Inflammatory macrophage treated with lipopolysaccharide for 4 hours (primary cell): ENCODE measurements at places on chromosomes 4 and X.

DNA sequence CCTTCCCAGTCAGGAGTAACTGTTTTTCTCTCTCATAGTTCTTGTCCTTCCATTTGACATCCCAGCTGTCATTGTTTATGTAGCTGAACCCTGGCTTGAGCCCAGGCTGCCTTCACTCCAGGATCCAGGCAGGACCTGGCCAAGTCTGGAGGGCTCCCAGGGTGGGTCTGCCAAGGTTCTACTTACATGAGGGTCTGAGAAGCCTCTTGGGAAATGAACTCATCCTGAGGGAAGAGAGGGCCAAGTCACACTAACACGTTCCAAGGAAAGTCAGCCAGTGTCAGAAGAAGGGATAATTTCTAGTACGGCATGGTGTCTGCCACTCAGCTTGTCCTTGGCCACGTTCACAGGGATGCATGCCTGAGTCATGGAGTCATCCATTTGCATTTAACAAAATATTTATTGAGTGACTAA, 54.8 kb upstream of the SRD5A3 start:
- DNase-seq, result no peak

GRCh38 chr4:16264798-16265197, 38.5 kb upstream of the TAPT1 start:
- DNase-seq, result peak; percentile 78

GRCh38 chr4:8393593-8394038, 46.9 kb downstream of the ACOX3 start:
- no peak for DNase-seq

DNA sequence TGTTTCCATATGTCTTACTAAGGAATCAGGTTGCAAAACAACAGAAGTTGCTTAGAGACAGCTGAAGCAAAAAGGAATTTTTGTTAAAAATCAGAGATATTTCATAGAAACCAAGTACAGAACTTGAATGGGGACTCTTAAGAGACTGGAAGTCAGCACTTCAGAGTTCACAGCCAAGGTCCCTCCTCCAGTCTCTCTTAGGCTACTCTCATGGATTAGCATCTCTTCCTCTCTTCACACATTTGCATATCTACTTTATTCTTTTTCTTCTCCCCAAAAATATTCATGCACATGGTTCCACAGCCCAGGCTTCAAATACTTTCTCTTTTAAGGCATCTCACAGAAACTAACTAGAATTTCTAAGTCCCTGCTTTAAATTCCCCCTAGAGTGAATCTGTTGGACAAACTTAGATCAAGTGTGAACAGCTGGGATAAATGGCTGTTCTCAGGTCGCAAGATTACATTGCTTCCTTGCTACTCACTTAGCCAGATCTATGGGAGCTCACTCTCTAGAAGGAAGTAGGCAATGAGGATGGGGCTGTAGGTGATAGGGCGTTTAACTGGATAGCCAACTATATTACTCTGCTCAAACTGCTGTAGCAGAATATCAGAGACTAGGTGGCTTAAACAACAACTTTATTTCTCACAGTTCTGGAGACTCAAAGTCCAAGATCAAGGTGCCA, 73.7 kb upstream of the GALNT7 start:
- DNase-seq, result no peak

GRCh38 chr4:140579278-140579677, 10.5 kb upstream of the UCP1 start:
- no peak for DNase-seq

DNA sequence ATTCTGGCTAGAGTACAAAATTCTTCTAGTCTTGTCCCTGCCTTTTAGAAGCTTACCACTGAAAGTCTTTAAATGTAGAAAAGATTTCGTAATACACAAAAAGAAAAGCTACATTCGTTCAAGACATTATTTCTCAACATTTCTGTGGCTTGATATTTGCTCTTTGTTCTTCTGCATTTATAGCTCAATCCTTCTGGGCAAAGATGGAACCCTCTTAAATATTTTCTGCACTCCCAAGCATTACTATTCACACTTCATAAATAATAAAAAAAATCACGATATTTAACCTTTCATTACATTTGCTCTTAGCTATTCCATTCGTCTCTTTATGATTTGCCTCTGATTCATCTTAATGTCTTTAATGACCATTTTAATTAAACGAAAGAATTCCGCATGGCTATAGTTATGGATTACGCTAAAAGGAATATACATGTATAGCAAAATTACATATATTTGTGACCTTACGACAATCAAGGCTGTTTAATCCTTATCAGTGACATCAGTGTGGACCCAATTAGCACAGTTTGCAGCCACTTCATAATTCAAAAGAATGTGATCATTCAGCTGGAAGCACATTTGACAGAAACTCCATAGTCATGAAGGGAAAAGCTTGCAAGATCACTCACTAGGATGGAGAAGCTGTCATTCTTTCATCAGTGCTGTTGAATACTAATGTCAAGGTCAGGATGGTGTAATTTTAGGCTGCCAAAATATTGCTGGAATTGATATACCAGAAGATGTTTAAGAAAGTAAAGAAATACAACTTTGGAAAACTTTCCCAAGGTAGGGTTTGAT, 1075.0 kb upstream of the TENM3 start:
- DNase-seq, result no peak

GRCh38 chr4:16439768-16440167, 213.5 kb upstream of the TAPT1 start:
- no peak for DNase-seq

- DNase-seq, result peak; percentile 29
Observed at GRCh38 chrX:103356130-103356798, at the start of gene TCEAL9. TCEAL9 (plus strand) TSS chrX:103356506; CDS start chrX:103357685, 1,179 bp downstream.

DNA sequence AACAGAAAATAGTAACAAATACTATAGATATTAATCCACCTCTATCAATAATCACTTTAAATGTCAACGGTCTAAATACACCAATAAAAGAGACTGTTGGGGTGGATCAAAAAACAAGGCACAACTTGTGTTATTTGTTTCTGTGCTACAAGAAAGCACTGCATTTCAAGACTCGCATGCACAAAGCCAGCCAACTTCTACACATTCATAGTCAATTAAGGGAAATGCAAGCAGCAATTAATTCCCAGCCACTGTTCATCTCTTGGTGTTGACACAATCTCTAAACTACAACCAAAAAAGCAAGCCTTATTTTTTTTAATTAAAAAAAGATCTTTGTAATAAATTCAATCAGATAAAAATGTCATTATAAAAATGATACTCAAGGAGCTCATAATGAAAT, 67.6 kb downstream of the JAKMIP1 start:
- no peak for DNase-seq

DNA sequence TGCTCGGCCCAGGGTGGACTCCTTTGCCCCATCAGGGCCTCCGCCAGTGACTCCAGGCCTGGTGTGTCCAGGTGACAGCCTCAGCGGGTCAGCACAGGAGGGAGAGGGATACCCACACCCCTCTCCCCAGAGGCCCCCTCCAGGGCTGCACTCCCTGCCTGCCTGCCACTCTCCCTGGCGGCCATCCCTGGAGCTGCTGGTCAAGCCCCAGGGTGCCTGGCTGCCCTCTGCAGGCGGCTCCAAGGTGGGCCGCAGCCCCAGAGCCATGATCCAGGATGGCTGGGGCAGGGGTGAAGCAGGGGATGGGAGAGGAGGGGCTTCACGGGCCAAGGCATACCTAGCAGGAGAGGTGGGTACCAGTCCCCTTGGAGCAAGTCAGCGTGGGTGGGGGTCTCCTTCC, 3.8 kb downstream of the FGFRL1 start:
- DNase-seq, result no peak

DNA sequence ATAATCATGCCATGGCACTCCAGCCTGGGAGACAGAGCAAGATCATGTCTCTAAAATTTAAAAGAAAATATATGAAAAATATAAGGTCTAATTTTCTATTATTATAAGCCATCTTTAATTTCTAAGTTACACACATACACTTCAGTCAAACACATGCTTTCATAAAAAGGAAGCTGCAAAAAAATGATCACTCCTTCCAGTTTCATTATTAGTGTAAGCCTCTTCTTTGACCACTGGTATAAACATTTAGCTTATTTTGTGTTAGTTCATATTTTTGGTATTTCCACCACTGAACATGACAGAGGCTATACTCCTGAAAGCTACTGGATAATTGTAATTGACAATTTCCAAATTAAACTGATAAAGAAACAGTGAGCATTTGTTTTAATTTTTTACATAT, 163.3 kb upstream of the USP38 start:
- peak; percentile 82 for DNase-seq

- DNase-seq, result no peak
Observed at GRCh38 chrX:11259437-11259836, 33.8 kb upstream of the AMELX start.

- peak; percentile 88 for DNase-seq
Observed at GRCh38 chr4:25312496-25313200, at the start of gene ZCCHC4. ZCCHC4 (plus strand) TSS chr4:25312774; CDS start chr4:25312810, 36 bp downstream.

- DNase-seq, result peak; percentile 19
Observed at GRCh38 chr4:21765810-21766407, 182.7 kb downstream of the KCNIP4 start.

- peak; percentile 7 for DNase-seq
Observed at GRCh38 chrX:119008110-119008744, 33.8 kb downstream of the LONRF3 start.

DNA sequence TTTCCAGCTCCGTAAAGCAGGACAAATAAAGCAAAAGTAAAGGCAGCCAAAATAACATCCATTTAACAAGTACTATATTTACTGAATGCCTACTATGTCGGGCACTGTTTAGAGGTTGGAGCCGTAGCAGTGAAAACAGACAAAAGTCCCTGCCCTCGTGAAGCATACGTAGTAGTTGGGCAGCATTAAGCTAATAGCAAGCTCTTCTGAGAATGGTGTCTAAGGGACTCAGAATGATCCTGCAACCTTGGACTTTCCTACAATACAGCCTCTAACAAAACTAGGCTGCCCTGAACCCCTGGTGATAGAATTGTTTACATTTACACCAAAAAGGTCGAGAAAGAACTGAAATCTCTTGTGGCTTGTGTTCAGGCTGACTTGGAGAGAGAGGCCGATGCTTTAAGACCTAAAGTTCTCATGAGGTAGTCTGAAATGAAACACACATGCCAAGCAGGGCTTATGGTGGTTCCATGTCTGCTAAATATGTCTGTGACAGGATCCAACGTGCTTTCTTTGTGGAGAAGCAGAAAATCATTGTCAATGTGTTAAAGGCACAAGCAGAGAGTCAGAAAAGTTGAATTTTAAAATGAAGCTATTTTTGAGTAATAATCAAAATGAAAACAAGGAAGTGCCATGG, 898 bp upstream of the PDGFC start:
- peak; percentile 43 for DNase-seq

- DNase-seq, result no peak
Observed at GRCh38 chrX:136380010-136380769, 79.4 kb downstream of the ADGRG4 start.

- no peak for DNase-seq
Observed at GRCh38 chr4:155738548-155738947, 20.3 kb upstream of the GUCY1B1 start.

- no peak for DNase-seq
Observed at GRCh38 chr4:94448815-94449375, 2.8 kb upstream of the PDLIM5 start.

- no peak for DNase-seq
Observed at GRCh38 chr4:21688596-21689265, 259.8 kb downstream of the KCNIP4 start.

DNA sequence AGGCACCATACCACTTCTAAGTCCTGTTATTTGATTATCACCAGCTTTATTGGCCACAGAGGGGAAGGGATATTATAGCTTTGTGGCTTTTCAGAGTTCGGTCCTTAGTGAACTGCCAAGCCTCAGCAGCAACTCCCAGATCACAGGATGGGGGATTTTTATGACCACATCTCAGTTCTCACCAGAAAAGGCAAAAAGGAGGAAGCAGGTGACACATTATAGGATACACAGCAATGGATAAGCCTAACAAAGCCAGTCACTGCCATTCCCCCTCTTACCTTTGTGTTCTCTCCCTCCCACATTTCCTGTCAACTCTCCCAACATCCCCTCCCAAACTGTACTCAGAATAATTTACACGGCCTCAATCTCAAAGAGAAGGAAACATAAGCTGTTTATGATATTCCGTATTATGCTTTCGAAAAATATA, 142.8 kb downstream of the MGST2 start:
- peak; percentile 63 for DNase-seq

- no peak for DNase-seq
Observed at GRCh38 chrX:148755111-148755510, 254.7 kb downstream of the AFF2 start.

DNA sequence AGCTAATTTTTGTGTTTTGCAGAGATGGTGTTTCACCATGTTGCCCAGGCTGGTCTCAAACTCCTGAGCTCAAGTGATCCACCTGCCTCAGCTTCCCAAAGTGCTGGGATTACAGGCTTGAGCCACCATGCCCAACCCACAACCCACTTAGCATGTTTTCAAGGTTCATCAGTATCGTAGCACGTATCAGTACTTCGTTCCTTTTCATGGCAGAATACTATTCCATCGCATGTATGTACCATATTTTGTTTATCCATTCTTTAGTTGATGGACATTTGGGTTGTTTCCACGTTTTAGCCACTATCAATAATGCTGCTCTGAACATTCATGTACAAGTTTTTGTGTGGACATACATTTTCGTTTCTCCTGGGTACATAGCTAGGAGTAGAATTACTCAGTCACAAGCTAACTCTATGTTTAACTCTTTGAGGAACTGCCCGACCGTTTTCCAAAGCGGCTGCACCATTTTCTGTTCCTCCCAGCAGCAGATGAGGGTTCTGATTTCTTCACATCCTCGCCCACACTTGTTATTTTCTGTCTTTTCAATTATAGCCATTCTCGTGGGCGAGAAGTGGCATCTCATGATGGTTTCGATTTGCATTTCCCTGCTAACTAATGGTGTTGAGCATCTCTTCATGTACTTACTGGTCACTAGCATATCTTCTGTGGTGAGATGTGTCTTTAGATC, 32.5 kb downstream of the MAN2B2 start:
- DNase-seq, result peak; percentile 76

GRCh38 chr4:159204566-159204965, 101.7 kb downstream of the RAPGEF2 start:
- peak; percentile 12 for DNase-seq

- DNase-seq, result no peak
Observed at GRCh38 chrX:118990512-118991227, 16.3 kb downstream of the LONRF3 start.

GRCh38 chr4:113394730-113395530, 345.5 kb downstream of the ANK2 start:
- peak; percentile 73 for DNase-seq

DNA sequence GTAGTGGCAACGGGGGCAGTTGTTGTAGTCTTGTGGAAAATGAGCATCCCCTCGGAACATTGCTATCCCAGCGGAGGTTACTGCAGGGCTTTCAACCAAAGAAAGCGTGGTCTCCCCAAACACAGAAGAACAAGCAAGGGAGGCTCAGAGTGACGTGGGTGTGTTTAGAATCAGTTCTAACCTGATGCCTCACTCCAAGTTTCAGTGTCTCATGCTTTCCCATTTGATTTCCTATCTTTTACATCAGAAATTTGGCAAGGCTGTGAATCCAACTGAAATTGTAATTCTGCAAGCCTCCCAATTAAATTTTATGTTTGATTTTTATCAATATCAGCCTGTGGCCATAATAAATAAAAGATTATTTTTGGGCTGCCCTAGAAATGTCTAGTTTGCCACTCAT, 156.1 kb upstream of the LNX1 start:
- no peak for DNase-seq

- no peak for DNase-seq
Observed at GRCh38 chrX:98071331-98071730, 1187.6 kb downstream of the RPA4 start.
